Naive thymus-derived CD8-positive, alpha-beta T cell (primary cell): ENCODE measurements at places on chromosomes 1 and 21. TPM values are rescaled to one million over a fixed set of nuclear protein-coding genes. Genes with fewer than 3 reads are reported as not detected.

GRCh38 chr1:231357831-231358354, 19.8 kb downstream of the SPRTN start:
- peak; percentile 23 for DNase-seq

- DNase-seq, result no peak
Measured at GRCh38 chr1:175200678-175201521, 8.3 kb upstream of the KIAA0040 start.

DNA sequence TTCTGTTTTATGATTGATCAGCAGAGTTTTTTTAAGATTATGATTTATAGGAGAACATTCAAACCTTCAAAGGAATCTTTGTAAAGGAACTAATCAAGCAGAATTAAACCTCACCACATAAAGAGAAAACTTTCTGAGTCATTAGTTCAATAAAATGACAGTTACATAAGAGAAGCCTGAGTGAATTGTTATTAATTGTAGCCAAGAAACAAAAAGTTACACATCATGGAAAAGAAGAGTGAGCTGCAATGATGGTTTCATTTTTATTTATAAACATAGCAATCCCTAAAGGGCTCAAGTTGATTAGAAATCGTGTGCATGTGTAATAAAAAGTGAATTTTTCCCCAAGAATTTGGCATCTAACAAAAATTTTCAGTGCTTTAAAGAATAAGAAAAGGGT, 731.4 kb downstream of the LTN1 start:
- DNase-seq, result no peak

PDZK1 gene
- 0.24 TPM for polyA plus RNA-seq
